ENCODE measurements at places on chromosomes 16 and 17. TPM values are rescaled to one million over a fixed set of nuclear protein-coding genes. Genes with fewer than 3 reads are reported as not detected.

DNA sequence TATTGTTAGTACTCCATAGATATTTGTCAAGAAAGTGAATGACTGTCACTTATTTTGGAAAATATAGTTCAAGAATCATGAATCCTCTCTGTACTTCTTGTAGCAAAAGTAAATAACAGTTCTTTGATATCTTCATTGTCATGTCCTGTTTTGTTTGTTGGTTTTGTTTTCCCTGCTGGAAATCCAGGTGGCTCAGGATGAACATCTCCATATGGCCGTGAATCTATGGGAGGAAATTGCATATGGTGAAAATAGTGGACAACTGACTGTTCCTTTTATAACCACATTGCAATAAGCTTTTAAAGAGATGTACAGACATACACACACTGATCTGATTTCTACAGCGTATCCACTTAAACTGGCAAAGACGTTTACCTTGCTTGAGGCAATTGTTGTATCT lies 637.0 kb upstream of the RBFOX1 start:
- DNase-seq = no peak

GRCh38 chr17:21373036-21373435 lies 3.1 kb upstream of the KCNJ12 start:
- no peak for DNase-seq

- peak; percentile 25 for DNase-seq
Observed at GRCh38 chr17:47733674-47734410, 806 bp downstream of the TBX21 start.

DNA sequence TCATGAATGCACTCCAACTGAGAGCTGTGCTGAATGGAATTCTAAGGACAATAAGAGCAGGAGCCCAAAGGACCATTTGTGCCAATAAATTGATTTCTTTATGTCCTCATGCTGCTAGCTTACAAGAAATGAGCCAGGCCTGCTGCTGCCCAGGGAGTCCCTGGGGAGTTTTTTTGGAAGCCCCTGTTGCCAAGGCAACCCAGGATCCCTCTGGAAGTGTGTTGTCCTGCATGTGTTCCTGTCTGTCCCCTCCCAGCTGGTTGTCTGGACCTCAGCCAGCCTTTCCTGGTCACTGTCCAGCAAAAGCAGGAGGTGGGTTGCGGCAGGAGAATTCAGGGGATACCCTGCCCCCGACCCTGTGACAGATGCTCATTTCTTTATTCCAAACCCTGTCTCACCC lies 51.0 kb upstream of the GPRC5B start:
- no peak for DNase-seq

DNA sequence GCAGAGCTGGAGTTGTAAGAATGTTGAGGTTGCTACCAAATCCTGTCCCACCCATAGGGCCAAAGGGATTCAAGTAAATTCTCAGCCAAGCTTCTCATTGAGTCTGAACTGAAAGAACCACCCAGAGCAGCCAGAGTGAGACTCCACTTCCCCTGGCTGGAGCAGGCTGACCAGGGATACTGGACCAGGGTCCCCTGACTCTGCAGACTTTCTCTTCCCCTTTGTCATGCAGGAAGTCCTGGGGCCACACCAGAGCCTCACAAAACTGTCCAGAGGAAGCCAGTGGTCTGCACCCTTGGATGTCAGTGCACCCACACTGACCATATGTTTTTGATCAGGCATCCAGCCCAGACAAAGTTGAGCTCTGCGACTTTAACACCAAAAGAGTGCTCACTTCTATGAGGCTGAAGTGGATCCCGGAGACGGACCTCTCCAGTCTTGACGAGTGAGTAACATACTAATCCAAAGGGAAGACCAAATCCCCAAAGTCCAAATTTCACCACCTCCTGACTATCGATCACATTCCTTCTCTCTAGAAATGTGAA lies 4.1 kb downstream of the NXN start:
- DNase-seq = no peak

DNA sequence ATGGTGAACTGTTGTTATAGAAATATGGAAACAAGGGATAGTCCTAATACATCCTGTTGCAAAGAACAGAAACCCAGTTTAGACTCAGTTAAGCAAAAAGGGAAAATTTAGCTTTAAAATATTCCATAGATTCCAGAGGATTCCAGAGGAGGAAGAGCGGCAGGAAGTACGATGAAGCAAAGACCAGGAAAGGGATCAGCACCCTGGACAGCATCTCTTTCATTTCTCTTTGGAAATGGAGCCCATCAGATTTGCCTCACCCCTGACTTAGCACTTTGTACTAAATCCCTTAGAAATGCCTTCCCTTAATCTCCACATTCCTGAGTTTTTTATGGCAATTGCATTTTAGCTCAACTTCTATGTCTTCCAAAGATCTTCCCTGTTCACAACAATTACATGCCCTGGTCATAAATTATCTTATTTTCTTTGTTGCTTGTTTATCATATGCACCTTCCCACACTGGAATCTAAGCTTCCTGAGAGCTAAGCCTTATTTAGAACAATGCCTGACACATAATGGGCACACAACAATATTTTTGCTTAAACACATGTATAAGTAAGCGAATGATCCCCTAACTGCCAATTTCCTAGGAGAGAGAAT lies 150.0 kb upstream of the RBFOX1 start:
- DNase-seq = no peak

GRCh38 chr16:51708861-51709260 lies 557.8 kb upstream of the SALL1 start:
- no peak for DNase-seq

DNA sequence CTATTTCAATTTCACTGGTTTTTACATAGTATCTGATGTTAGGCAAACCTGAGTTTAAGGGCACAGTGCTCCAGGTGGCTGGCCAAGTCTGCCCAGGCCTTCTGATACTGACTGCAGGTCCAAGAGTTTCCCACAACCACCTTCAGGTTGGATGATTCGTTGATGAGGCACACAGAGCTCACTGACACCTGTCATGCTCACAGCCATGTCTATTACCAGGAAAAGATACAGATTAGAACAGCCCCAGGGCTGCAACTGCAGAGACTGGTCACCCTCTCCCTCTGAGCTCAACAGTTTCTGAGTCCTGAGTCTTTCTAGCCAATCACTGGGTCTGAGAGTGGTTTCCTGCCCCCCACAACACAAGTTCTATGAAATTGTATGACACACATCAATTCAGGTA lies 37.2 kb downstream of the MEAK7 start:
- no peak for DNase-seq

DNA sequence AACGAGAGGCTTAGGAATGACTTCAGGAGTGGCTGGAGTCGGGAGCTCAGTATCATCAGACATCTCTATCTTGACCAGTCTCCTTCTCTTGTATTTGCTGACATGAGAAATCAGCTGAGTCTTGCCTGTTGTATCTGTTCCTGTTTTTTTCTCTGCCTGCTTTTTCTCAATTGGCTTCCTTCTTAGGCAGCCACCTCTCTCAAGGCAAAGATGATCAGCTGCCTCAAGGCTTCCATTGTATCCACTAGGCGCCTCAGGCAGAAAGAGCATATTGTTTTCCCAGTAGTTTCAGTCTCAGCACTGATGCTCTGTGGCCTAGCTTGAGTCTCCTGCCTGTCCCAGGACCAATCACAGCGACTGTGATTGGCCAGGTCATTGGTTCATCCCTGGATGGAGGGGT lies 306.2 kb downstream of the CPPED1 start:
- no peak for DNase-seq

DNA sequence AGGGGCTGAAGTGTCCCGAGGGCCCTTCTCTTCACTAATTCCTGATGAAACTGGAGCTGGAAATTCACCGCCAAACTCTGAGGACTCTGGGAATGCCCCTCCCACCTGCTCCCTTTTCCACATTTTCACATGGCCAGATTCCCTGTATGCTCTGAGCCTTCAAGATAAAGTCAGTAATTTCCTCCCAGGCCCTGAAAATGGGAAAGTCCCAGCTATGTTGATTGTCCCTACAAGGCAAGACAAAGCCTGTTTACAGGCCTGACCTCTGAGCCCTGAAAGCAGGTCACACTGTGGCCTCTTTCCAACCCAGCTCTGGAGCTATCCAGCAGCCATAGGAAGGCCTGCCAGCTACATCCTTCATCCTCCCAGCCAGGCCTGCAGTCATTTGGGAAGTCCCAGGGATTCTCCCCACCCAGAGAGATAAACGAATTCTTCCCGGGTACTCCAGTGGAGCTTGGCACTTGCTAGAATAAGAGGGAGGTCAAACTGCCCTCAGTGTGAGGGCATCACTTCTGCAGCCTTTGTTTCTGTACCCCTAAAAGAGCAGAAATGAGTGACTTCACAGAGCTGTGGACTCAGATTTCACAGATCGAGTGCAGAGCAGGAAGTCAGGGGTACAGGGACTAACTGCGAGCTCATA lies 19.6 kb upstream of the CCL2 start:
- no peak for DNase-seq

GRCh38 chr17:40284085-40284713 lies 3.5 kb upstream of the CDC6 start:
- DNase-seq = no peak

DNA sequence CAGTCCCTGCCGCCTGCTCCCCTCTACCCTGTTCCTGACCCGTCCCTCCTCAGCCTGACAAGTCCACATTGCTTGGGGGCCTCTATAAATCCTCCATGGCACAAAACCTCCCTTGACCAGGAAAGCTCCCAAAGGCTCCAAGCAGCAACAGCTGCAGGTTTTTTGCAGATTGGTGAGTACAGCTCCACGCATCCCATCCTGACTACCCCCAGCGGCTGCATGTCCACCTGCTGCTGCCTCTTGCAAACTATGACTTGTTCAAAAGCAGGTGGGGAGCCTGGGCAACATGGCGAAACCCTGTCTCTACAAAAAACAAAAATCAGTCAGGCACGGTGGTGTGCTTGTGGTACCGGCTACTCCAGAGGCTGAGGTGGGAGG lies 122.8 kb downstream of the ANKRD11 start:
- no peak for DNase-seq

- no peak for DNase-seq
Observed at GRCh38 chr17:37500378-37500777, 10.7 kb downstream of the DUSP14 start.

DNA sequence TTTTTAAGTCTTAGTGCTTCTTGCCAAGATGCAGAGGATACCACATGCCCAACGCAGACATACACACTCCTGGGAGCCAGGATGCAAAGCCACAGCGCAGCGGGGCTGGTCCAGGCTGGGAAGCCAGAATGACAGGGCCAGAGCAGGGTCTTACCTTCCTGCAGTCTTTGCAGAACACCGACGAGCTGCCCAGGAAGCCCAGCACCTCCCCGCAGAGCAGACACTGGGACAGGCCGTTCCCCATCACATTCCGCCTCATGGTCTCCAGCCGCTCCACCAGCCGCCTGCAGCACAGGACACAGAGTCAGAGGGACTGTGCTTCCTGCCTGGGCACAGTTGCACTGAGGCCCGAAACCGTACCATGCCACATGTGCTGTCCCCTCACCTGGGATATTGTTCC lies 33.3 kb downstream of the RPH3AL start:
- DNase-seq = no peak

DNA sequence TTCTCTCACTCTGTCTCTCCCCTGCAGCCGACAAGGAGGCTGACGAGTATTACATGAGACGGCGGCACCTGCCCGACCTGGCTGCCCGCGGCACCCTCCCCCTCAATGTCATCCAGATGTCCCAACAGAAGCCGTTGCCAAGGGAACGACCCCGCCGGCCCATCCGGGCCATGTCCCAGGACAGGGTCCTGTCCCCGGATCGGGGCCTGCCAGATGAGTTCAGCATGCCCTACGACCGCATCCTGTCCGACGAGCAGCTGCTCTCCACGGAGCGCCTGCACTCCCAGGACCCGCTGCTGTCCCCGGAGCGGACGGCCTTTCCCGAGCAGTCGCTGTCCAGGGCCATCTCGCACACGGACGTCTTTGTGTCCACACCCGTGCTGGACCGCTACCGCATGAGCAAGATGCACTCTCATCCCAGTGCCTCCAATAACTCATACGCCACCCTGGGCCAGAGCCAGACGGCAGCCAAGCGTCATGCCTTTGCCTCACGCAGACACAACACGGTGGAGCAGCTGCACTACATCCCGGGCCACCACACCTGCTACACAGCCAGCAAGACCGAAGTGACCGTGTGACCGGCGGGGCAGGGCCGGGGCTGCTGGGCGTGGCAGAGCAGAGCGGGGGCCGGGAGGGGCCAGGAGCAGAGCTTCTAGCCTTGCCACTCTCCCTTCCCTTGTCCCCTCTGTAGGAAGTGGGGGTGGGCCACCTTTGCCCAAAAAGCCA lies 40.4 kb upstream of the DNAH9 start:
- no peak for DNase-seq

DNA sequence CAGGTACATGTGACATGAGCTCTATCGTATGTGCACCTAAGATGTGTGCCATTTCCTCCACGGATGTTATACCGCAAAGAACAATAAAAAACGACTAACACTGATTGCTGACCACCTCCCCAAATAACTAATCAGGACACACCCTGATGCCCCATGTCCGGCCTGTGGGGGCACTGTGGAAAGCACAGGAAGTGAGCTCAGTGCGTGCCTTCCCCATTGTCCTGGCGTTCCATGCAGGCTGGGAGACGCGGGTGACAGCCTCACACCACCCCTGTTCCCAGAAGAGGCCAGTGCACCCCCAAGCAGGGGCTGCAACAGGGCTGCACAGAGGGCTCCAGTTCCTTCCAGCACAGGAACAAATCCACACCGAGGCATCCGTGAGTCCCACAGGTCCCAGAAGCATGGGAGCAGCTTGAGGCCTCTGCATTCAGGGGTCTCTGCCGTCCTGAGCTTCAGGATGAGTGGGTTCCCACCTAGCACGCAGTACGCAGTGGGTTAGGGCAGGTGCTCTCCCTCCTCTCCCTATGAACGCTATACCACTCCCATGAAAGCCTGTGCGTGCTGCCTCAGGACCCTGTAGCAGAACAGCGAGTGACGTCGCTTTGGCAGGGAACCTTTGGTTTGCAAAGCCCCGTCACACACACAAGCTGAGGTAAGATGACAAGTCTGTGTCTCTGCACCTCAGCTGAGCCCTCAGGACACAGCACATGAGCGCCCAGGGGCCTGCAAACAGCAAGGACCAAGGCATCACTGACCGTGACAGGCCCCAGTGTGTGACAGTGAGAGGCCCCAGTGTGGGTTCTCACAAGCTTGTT lies 117.7 kb downstream of the ZNF778 start:
- no peak for DNase-seq

- DNase-seq = no peak
Observed at GRCh38 chr17:68584581-68585303, 16.4 kb downstream of the FAM20A start.

GRCh38 chr16:80627108-80627507 lies 86.3 kb downstream of the DYNLRB2 start:
- no peak for DNase-seq

GRCh38 chr17:16351831-16352230 lies 1.4 kb downstream of the CENPV start:
- DNase-seq = no peak

- no peak for DNase-seq
Observed at GRCh38 chr16:66198641-66199040, 167.8 kb upstream of the CDH5 start.

The CCL17 gene
- polyA plus RNA-seq = not detected

The CD300E gene
- polyA plus RNA-seq = not detected

The TPSG1 gene
- not detected for polyA plus RNA-seq

The MAZ gene
- 30.6 TPM for polyA plus RNA-seq

The FAM83G gene
- 4.4 TPM for polyA plus RNA-seq

The CD300A gene
- 2.3 TPM for polyA plus RNA-seq

The NPIPA2 gene
- polyA plus RNA-seq = not detected

The DRC3 gene
- polyA plus RNA-seq = 0.19 TPM

The KRTAP4-4 gene
- not detected for polyA plus RNA-seq

The SHISA9 gene
- not detected for polyA plus RNA-seq
